ENCODE measurements at places on chromosomes 7 and 10. TPM values are rescaled to one million over a fixed set of nuclear protein-coding genes. Genes with fewer than 3 reads are reported as not detected.

Gene KLF14
- not detected for total RNA-seq

Gene NXPH1
- not detected for total RNA-seq

Gene ERVW-1
- total RNA-seq: not detected

Gene TRIM4
- 33.4 TPM for total RNA-seq

Gene NPY4R
- not detected for total RNA-seq

Gene TPST1
- total RNA-seq: 38.8 TPM
